ENCODE measurements at places on chromosomes 6 and 20. TPM values are rescaled to one million over a fixed set of nuclear protein-coding genes. Genes with fewer than 3 reads are reported as not detected.

- DNase-seq: no peak
Observed at GRCh38 chr6:166515072-166515810, 71.2 kb downstream of the RAMACL start.

DNA sequence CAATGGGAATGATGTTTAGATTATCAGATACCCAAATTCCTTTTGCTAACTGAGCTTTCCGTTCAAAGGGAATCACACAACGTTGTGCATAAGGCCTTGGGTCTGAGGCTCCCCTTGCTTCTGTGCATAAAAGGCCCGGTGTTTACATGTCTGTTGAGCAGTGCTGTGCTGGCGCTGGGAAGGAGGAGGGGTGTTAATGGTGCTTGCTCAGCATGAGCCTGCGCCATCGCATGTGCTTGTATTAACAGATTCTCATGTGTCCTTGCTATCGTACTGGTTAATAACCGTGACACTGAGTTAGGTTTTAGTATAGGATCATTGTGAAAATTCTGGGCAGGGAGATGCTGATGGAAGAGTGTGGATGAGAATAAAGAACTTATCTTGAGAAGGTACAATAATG, 62.3 kb upstream of the TRAF3IP2 start:
- DNase-seq: no peak

- peak; percentile 88 for DNase-seq
Observed at GRCh38 chr20:33653218-33653899, 8.8 kb upstream of the C20orf144 start.

DNA sequence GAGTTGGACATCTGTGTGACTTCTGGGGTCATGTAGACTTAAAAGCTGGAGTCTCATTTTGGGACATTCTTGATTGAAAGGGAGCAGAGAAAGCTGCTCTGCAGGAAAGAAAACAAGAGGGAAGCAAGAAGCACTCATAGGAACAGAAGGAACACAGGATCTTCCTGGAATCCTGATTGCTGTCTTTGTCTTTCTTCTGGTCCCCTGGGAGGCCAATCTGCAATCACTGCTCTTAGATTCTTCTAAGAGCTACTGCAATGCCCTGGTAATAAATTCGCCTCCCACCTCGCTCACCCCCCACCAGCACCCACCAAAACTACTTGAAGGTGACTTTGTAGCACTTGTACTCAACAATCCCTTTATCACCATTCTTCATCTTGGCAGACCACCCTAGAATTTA, 51.8 kb downstream of the SLC35B3 start:
- DNase-seq: no peak

GRCh38 chr6:115969207-115969929, 91.3 kb downstream of the FRK start:
- no peak for DNase-seq

- DNase-seq: peak; percentile 36
Observed at GRCh38 chr6:3612341-3613041, 139.0 kb downstream of the PXDC1 start.

GRCh38 chr6:110852773-110853172, 21.8 kb upstream of the AMD1 start:
- no peak for DNase-seq

- peak; percentile 87 for DNase-seq
Observed at GRCh38 chr20:6768228-6769140, 998 bp downstream of the BMP2 start.

GRCh38 chr6:165652766-165653165, 10.3 kb downstream of the PDE10A start:
- DNase-seq: no peak

GRCh38 chr6:89434954-89435353, 2.0 kb downstream of the ANKRD6 start:
- no peak for DNase-seq

GRCh38 chr20:61932199-61932592, 133.5 kb downstream of the TAF4 start:
- no peak for DNase-seq

GRCh38 chr6:8137529-8137939, 35.2 kb upstream of the EEF1E1 start:
- DNase-seq: no peak

Gene CCN6
- total RNA-seq: 1.3 TPM

Gene SLC17A1
- total RNA-seq: not detected

Gene AVP
- not detected for total RNA-seq

Gene AKAP12
- total RNA-seq: 29.9 TPM

Gene OR2H1
- not detected for total RNA-seq

Gene PAK5
- total RNA-seq: 0.08 TPM

All from lower leg skin (tissue), 4 donors.